ENCODE measurements at places on chromosomes 11 and 22.

DNA sequence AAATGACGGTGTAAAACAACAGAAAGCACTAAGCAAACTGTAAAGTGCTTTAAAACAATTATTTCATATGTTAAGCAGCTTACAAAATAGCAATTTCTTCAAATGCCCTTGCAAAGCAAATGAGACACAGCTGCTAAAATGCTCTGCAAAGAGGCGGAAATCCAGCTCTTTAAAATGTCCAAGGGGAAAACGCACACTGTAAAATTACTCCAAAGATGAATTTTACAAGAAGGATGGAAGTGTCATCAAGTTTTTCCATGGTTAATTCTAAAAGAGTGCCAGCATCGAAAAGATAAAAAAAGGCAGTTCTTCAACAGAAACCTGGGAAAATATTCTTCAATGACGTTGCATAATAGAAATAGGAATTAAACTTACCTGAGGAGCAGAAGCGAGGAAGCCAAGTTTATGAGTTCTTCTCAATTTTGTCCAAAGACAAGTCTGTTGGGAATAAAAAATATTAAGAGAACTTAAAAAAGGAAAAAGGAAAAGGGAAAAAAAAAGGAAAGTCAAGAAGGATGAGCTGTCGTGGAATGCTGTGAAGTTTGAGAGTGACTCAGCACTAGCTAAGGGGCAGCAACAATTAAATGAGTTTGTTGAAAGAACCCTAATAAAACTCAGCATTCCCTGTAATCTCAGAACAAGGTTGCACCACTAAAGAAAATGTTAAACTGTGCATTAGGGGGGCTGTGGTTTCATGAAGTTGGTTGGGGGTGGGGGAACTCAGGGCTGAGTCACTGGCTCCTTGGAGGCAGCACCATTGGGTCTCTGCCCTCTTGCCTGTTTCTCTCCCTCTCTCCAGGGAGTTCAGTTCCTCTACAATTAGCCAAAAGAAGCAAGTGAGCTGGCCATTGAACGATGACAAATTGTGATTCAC is 64.2 kb upstream of the BLID start:
- no peak for DNase-seq

GRCh38 chr11:61123775-61124571 is 21.7 kb downstream of the CD5 start:
- DNase-seq: no peak

GRCh38 chr11:65499713-65500386 is 1.0 kb downstream of the MALAT1 start:
- no peak for DNase-seq

- no peak for DNase-seq
Measured at GRCh38 chr11:46755962-46756361, 36.9 kb downstream of the F2 start.

GRCh38 chr11:3088806-3089205 is 31.6 kb upstream of the CARS1 start:
- DNase-seq: no peak

DNA sequence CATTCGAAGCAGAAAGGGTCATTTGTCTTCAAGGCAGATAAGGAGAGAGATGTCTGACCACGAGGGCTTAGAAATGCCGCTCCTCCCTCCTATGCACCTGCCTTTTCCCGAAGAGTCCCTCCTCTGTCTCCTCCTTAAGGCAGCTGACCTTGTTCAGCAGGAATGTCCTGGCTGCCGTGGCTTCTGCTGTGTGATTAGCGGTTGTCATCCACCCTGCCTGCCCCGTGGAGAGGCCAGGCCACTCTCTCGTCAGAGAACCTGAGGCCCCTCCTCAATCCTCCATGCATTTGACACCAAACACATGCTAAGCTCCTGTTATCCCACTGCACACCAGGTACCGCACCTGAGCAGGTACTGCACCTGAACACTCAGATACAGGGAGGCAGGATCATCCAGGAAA is 834.6 kb downstream of the TBC1D22A start:
- no peak for DNase-seq

DNA sequence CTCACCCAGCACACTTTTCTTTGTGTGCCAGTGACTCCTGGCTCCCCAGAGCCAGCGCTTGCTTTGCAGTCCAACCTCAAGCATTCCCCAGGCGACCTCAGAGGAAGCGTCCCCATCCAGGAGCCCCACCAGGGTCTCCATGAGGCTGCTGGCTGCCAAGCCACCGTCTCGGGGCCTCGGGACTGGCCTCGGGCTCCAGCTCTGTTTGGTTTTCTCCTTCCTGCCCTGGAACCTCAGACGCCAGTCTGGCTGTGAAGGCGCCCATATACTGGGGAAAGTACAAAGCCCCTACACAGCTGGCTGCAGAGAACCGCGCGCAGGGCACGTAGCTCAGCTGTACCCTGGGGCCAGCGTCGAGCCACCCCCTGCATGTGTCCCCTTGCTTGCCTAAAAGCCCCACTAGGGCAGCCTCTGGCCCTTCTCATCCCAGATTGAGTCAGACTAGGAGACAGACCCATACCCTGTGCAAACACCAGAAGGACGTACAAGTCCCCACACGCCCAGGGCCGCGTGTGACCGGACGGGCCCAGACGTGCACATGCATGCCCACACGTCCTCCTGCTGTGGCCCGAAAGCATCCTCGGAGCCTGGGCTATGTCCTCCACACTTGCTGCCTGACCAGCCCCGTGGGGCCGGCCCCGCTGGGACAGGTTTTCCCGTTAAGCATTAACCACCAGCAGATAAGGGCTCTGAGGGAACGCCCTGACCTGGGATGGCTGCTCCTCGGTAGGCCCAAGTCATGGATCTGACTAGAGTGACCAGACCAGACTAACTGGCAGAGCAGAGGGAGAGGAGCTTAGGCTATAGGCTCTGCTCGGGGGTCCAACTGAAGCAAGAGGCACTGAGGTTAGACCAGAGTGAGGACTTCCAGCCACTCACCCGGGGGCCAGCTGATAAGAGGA is 4.2 kb upstream of the SYT8 start:
- DNase-seq: no peak

DNA sequence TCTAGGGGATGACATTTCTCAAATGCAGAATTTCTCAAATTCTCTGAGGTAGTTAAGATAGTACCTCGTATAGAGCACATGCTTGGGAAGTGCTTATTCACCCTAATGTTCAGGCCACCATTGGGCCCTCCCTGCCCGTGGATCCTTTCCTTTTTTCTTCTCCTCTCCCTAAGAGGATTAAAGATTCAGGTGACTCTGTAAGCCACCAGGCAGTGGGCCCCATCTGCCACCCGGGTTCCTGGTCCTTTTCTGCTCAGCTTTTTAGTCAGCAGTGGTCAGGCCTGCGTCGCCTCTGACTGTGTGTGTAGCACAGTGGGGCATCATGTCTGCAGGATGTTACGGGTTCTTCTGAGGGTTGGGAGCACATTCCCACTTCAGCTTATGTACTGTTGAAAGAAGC is 7.2 kb downstream of the CEP164 start:
- DNase-seq: no peak

GRCh38 chr22:28333088-28333487 is 346.6 kb downstream of the TTC28 start:
- no peak for DNase-seq

- no peak for DNase-seq
Measured at GRCh38 chr22:39494471-39495120, 7.5 kb upstream of the MIEF1 start.

GRCh38 chr11:31824879-31825837 is 14.0 kb upstream of the PAX6 start:
- no peak for DNase-seq

DNA sequence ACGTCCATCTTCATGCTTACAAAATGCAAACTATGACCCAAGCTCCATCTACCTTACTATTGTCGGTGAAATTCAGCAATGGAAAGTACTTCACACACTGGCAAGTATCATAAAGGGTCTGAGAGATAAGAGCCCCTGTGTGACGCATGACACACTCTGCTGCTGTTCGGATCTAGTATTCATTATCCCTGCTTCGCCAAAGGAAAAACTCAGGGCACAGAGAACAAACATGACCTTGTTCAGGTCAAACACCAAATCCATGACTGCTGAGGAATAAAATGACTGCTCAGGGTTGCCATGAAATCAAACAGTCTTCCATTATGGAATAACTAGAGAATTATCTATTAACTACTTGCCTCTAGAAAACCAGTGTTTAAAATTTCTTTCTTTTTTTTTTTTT is 73.0 kb downstream of the MICAL3 start:
- no peak for DNase-seq

GRCh38 chr11:69431893-69432738 is 49.3 kb upstream of the LINC01488 start:
- no peak for DNase-seq

GRCh38 chr11:68996376-68997123 is 15.8 kb upstream of the MRGPRD start:
- DNase-seq: no peak

DNA sequence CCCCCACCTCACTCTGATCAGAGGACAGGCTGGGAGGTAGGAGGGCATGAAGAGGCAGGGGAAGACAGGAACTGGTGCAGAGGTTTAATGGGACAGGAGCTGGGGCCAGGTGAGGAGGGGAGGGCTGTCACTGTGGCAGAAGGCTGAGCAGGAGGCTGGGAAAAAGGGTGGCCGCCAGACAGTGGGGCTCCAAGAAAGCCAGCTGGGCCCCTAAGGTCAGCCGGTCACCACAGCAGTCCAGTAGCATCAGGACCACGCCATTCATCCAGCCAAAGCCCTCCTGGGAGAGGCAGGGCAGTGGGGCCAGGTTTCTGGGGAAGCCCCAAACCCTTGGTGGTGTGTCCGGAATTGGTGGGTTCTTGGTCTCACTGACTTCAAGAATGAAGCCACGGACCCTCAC is 8.5 kb upstream of the TREH start:
- no peak for DNase-seq

DNA sequence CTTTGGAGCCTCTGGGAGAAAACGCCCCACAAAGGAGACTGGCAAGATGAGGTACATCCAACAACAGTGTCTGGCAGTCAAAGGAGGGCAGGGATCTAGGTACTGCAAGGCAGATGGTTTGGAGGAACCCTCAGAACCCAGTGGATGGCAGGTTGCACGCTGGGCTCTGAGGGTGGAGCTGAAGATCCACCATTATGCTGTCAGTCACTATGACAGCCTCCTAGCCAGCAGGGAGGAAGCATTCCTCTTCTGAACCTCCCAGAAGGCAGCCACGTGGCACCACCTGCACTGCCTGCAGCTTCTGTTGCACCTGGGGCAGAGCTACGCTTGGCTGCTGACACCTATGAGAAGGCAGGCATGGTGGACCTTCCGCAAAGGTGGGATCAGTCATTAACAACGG is 40.2 kb downstream of the HTR3A start:
- DNase-seq: no peak

GRCh38 chr11:91932151-91932821 is 292.3 kb upstream of the FAT3 start:
- DNase-seq: no peak

DNA sequence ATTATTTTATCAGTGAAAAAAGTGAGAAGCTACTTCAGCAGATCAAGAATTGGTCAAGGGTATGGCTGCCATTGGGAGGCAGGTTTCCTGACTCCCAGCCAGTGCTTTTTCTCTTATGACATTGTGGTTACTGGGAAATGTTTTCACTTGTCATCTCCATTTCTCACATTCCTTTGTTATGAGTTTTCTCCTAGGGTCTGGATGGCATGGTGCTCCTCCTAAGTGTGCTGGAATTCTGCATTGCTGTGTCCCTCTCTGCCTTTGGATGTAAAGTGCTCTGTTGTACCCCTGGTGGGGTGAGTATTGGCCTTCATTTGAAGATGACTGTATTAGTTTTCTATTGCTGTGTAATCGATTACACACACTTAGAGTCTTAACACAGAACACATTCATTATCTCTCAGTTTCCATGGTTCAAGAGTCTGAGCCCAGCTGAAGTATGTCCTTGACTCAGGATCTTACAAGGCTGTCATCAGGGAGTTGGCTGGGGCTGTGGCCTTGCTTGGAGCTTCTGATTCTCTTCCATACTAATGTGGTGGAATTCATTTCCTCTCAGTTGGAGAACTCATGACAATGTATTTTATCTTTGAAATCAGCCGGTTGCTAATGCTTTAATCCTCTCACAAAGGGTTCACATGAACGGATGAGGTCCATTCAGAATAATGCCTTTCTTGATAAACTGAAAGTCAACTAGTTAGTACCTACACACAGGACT is 21.0 kb upstream of the MS4A6E start:
- no peak for DNase-seq

DNA sequence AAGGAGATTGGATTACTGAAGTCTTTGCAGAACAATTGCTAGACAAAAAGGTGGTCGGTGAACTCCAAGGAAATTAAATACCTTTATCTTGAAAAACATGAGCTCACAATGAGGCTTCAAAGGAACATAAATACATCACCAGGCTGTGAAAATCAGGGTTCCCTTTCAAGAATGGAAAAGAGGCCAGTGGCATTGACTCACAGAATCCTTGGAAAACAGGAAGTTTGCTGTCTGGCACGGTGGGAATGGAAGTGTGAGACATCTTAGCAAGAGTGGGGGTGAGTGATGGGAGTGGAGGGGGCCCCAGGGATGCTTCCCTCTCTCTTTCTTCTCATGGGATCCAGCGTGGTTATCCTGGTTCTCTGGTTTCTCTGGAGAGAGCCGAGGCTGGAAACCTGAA is 48.9 kb upstream of the TBCEL start:
- DNase-seq: no peak

Data from naive thymus-derived CD8-positive, alpha-beta T cell (primary cell).